Endothelial cell of umbilical vein (primary cell): ENCODE measurements at places on chromosomes 2 and 18. TPM values are rescaled to one million over a fixed set of nuclear protein-coding genes. Genes with fewer than 3 reads are reported as not detected.

DNA sequence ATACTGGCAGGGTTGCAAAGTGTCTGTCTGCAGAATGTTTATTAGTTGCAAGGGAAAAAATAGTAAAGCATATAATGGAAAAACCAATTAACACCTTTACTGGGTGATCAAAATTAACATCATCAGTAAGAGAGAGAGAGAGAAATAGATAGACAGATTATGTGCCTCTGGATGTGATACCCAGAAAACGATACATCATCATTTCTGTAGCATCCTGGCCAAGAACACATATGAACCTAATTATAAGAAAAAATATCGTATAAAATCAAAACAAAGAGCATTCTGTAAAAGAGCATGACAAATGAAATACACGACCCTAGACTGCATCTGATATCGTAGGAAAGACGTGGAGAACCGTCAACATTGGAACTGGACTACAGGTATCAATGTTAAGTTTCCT, 64.6 kb downstream of the SMC6 start:
- H3K4me1 ChIP-seq, result no peaks in the 10 kb centered on the region
- no peaks in the 10 kb centered on the region for H3K27me3 ChIP-seq
- DNase-seq, result no peak
- peaks cover 2% of the 10 kb centered on the region for H3K36me3 ChIP-seq
- H3K27ac ChIP-seq, result no peak overlapping the region

GRCh38 chr18:79941473-79942119, 9.9 kb downstream of the SLC66A2 start:
- no peaks in the 10 kb centered on the region for H3K27me3 ChIP-seq
- peaks cover 22% of the 10 kb centered on the region for H3K36me3 ChIP-seq
- H3K4me3 ChIP-seq, result no peak overlapping the region

DNA sequence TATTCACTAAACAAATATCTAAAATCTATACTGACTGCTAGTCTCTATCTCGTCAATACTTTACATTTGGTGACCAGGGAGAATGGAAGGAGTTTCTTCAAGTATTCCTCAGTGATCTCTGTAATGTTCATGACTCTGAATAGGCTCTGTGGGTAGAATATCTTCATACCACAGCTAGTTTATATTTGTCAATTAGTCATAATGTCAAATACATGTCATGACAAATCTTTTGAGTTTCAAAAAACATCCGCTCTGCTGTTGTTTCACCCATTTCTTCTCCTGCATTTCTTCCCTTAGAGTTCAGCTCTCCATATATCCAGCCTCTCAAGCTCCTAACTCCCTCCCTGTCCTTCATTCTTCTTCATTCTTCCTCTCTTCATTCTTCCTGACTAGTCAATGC, 206.5 kb upstream of the FANCL start:
- H3K27ac ChIP-seq, result no peak overlapping the region
- H3K4me3 ChIP-seq, result no peak overlapping the region
- peaks cover 1% of the 10 kb centered on the region for H3K27me3 ChIP-seq
- no peaks in the 10 kb centered on the region for H3K36me3 ChIP-seq
- DNase-seq, result no peak

DNA sequence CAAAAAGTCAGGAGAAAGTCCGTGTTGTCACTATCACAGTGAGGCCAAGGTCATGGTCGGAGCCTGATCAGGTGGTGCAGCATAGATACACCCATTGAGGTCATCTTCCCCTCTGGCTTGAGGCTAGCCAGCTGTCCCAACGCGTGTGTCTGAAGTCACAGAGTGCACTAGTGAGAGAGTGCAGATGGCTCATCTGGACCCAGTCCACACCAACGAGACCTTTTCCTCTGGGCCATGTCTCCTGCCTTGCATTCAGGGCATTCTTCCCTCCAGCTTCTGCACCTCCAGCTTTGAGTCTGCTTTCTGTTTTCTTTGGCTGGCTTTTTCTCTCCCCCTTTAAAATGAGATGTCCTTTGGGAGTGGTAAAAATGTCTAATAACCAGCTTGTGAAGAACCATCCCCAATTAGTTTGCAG, 146.9 kb downstream of the TDRD15 start:
- no peak for DNase-seq
- no peaks in the 10 kb centered on the region for H3K36me3 ChIP-seq
- no peak overlapping the region for H3K27ac ChIP-seq
- H3K4me3 ChIP-seq, result no peak overlapping the region

- no peak for DNase-seq
- no peak overlapping the region for H3K27ac ChIP-seq
- no peaks in the 10 kb centered on the region for H3K36me3 ChIP-seq
- H3K4me3 ChIP-seq, result no peak overlapping the region
Observed at GRCh38 chr2:235606004-235606715, 112.3 kb downstream of the AGAP1 start.

Gene PRSS56
- total RNA-seq, result not detected in 2 replicates
